ENCODE measurements at places on chromosomes 3 and 15. TPM values are rescaled to one million over a fixed set of nuclear protein-coding genes. Genes with fewer than 3 reads are reported as not detected.

ALCAM gene
- total RNA-seq = 33.1 TPM

FOXB1 gene
- total RNA-seq = not detected

DNA sequence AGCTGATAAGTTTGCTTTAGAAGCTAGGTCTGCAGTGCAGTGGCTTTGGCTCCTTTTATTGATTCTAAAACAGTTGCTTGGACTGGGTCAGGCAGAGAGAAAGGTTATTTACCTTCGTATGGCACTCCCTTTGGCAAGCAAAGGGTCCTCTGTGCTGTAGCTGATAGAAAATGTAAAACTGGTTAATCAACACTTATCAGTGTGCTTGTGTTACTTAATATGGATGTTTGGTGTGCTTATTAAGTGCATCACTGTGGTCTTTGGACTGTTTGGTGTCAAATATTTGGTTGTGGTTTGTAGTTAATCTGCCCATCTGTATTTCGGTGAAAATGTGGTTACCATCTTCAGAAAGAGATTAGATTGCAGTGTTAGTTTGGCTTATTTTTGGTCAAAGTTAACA lies 16.0 kb downstream of the UBE2E2 start:
- no peak for DNase-seq

PLA1A gene
- total RNA-seq = 0.34 TPM

GRCh38 chr3:146888176-146888575 lies 283.0 kb upstream of the PLSCR5 start:
- DNase-seq = no peak

TIMP4 gene
- 5.2 TPM for total RNA-seq

DNA sequence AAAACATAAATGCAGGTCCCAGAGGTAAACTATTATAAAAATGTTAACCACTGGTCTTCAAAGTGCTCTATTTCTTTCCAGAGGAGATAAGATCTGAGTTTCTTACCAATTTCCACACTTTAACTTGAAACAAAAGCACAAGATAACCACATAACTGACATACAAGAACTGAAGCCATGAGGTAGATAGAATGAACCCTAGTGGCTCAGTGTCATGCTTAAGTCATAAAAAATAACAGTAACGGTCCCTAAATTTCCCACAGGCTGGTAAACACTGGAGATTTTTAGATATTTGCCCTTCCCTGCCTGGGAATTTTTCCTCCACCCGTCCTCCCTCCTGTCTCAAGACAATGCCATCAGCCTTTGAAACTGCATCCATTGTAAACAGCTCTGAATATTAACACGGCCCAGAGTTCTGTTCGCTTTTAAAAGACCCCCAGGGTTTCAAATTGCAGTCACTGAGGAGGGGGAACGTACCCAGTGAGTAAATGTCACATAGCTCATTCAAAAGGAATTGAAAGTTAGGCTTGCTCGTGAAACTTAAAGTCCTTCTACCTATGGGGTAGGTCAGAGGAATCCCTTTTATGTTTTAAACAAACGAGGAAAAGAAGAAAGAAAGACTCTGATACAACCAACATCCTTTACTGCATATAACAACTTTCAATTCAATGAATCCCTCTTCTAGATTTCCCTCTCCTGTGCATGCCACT lies 5.7 kb downstream of the LRIG1 start:
- DNase-seq = no peak

DNA sequence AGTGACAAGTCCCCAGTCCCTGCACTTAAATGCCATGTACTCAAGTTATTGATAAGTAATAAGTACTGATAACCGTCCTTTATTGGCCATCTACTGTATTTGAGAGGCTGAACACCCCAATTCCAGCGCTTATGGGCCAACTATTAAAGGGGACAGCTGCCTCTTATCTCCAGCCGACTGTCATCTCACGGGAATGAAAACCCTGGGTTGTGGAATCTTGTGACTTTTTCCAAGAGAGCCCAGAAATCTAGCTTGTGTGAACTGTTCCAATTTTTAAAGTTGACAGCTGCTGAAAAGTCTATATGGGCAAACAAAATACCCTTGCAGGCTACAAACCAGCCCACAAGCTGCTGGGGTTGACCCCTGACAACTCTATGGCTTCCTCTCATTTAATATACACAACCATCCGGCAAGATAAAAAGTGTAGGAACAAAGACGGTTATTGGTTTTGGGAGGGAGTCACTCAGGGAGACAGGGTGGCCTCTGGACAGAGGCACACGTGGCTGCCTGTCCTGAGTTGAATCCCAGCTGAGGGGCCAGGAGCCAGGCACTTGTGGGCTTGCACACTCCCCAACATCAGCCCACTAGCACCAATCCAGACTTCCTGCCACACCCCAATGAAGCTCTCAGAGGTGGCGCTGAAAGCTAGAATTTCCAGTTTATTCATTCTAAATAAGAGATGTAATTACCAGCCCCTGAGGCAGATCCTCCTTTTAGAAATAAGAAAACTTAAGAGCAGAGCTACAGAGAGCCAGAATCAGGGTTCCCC lies 16.2 kb downstream of the SPSB4 start:
- peak; percentile 56 for DNase-seq

PLA2G4F gene
- total RNA-seq = 167 TPM

DNA sequence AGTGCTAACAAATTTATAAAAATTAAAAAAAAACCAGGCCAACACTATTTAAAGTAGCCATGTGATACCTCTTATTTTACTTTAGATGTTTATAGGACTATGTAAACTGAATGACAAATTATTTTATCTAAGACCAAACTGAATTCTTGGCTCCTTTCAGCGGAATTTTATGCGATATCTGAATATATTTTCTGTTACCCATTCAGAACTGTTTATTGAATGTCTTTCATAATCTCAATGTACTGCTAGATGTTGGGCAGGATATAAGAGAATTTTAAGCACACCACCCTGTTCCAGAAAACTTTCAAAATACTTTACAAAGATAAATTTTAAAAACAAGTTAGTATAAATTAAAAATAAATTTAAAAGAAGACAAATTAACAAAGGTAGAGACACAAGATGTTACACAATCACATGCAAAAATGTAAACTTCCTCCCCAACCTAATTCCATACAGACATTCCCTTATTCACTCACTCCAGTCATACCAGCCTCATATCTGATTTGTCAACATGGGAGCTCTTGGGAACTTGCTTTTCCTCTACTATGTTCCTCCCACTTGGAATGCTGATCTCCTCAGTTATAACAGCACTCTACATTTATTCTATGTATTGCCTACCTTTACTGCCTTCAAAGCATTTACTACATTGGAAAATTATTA lies 154.6 kb upstream of the MBNL1 start:
- no peak for DNase-seq

AHSG gene
- total RNA-seq = not detected

DNA sequence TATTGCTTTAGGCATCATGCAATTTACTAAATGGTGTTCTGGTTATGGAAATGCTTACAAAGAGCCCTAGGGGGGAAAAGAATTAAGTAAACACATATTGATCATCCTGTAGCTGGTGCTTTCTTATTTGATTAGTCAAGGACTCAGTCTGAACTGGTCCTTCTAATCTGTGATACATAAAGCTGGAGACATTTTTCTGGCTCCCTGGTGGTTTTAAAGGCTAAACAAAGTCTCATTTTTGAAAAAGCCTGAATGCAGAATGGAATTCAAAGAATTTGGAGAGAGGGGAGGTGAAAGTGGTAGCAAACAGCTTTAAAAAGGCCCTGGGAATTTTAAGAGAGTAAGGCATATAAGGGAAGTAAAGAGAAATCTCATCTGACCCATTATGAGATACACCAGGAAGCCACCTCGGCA lies 149.7 kb downstream of the RBMS3 start:
- no peak for DNase-seq

XYLB gene
- total RNA-seq = 1.1 TPM

FETUB gene
- 4.0 TPM for total RNA-seq

DNA sequence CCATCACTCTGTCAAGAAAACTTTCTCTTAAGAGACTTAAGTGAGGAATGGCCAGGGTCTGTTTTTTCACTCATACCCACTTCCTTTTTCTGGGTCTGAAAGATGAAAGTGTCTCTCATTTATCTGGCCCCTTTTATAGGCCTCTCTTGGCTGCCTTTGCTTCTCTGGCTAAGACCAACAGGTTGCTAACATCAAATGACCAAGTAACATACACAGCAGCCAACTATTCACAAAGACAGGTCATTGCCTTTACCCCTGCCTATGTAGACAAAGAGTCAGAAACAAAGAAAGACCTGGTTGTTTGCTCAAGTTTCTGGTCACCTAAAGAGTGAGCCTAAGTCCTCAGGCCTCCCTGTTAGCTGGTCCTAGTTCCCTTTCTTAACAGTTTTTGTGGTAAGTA lies 24.0 kb upstream of the CSTA start:
- DNase-seq = no peak

TMEM212 gene
- total RNA-seq = not detected

SNX33 gene
- total RNA-seq = 39.2 TPM

CIDEC gene
- total RNA-seq = 12.1 TPM

- no peak for DNase-seq
Observed at GRCh38 chr3:167772992-167773391, 37.5 kb downstream of the SERPINI1 start.

DNA sequence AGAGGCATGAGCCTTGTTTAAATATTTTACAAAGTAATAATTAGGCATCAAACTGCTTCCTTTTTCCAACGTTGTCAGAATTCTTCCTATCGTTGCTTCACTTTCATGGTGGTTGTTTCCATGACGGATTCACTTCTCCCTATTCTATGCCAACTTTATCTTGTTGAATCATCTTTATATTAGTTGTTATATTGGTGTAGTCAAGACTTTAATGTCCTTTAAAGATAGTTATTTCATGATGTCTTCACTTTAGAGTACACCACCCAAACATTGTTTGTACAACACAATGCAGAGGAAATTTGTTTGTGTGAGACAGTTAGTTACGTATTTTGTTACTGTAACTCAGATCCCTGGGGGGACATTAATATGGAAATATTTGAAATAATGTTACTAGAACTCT lies 61.9 kb downstream of the CRYBG3 start:
- DNase-seq = no peak

DNA sequence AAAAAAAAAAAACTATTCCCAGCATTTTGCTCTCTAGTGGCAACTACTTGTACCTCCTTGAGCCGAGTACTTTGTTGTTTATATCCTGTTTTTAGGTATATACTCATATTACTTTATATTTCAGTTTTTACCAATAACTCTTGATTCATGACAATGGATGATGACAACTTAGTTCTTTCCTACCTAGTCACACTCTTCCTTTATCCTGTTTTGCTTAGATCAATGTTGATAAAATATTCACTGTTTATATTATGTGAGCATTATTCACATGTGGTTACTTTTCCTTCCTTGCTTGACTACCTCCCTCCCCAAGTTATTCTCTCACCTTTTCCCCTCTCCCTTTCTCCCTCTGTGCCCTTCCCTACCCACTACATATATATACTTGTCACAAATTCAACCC lies 53.7 kb downstream of the NKIRAS1 start:
- DNase-seq = no peak

SKOR1 gene
- total RNA-seq = 1.2 TPM

Measured in lower leg skin (tissue), 4 donors.